ENCODE measurements at places on chromosomes 13 and 19.

DNA sequence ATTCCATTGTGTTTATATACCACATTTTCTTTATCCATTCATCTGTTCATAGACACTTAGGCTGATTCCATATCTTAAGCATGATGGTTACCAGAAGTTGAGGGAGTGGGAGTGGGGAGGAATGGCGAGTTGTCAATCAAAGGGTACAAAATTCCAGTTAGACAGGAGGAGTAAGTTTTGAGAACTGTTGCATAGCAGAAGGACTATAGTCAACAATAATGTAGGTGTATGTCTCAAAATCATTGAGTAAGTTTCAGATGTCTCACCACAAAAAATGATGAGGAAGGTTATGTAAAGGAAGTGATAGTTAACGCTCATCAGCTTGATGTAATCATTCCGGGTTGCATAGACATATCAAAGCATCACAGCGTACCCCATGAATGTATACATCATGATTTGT lies 4.6 kb upstream of the UBL3 start:
- DNase-seq = no peak

DNA sequence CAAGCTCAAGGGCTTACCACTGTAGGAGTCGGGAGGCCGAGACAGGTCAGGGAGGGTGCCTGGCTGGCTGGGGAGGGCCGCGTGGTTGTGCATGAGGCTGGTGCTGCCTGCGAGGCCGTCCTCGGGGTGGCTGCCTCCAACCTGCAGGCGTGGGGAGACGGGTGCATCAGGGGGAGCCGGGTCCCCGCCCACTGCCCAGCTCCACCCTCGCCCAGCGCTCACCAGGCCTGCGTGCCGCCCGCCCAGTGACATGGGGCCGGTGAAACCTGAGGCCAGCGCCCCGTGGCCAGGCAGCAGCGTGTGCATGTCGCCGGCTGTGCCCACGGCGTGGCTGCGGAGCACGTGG lies 13.8 kb upstream of the UQCR11 start:
- no peak for DNase-seq

- DNase-seq = no peak
Observed at GRCh38 chr19:4385291-4386040, 14.9 kb downstream of the SH3GL1 start.

DNA sequence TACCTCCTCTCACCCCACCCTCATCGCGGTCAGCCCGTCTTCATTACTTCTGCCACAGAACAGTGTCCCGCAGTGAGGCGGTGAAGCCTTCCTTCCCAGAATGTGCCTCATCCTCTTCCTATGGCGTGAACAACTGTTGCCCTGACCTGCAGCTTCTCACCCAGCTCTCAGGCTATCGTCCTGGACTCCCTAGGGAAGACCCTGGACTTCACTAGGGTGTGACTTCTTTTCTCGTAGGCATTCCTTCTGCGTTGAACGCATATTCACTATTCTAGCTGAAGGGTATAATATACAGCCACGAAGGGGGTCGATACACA lies 982 bp downstream of the ZNF865 start:
- no peak for DNase-seq

- no peak for DNase-seq
Observed at GRCh38 chr13:41648314-41648935, 191.1 kb downstream of the RGCC start.

DNA sequence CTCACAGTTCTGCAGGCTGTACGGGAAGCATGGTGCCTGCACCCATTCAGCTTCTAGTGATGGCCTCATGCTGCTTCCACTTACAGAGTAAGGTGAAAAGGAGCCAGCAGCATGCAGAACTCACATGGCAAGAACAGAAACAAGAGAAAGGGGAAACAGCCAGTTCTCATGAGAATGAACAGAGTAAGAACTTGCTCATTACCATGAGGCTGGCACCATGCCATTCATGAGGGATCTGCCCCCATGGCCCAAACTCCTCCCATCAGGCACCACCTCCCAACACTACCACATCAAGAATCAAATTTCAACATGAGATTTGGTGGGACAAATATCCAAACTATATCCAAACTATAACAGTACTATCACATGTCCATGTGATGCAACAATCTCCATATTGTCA lies 72.1 kb downstream of the KATNAL1 start:
- no peak for DNase-seq

GRCh38 chr19:16615808-16616207 lies 12.2 kb downstream of the MED26 start:
- no peak for DNase-seq

GRCh38 chr19:3274942-3275582 lies 50.6 kb downstream of the CELF5 start:
- no peak for DNase-seq

- no peak for DNase-seq
Observed at GRCh38 chr13:70816853-70817252, 708.6 kb upstream of the KLHL1 start.

- peak; percentile 10 for DNase-seq
Observed at GRCh38 chr19:34041925-34042521, 130.3 kb upstream of the LSM14A start.

GRCh38 chr13:49740870-49741269 lies 49.6 kb upstream of the EBPL start:
- DNase-seq = no peak

DNA sequence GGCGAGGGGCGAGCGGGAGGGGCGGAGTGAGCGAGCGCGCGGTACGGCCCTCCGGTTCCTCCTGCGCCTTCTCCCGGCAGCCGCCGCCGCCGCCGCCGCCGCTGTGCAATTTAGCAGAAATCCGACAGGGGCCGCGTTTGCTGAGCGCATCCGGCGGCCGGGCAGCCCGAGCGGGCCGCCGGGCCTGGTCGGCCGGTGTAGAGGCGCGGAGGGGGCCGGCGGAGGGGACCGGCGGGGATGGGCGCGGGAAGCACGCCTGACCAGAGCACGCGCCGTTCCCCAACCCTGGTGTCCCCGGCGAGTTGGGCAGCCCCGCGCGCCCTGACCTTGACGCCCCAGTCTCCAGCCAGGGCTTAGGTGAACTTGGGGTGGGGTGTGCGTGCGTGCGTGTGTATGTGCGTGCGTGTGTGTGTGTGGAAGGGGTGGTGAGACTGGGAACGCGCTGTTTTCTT lies 144.5 kb upstream of the ZNF536 start:
- no peak for DNase-seq

- no peak for DNase-seq
Observed at GRCh38 chr13:91882918-91883317, 484.5 kb downstream of the GPC5 start.

DNA sequence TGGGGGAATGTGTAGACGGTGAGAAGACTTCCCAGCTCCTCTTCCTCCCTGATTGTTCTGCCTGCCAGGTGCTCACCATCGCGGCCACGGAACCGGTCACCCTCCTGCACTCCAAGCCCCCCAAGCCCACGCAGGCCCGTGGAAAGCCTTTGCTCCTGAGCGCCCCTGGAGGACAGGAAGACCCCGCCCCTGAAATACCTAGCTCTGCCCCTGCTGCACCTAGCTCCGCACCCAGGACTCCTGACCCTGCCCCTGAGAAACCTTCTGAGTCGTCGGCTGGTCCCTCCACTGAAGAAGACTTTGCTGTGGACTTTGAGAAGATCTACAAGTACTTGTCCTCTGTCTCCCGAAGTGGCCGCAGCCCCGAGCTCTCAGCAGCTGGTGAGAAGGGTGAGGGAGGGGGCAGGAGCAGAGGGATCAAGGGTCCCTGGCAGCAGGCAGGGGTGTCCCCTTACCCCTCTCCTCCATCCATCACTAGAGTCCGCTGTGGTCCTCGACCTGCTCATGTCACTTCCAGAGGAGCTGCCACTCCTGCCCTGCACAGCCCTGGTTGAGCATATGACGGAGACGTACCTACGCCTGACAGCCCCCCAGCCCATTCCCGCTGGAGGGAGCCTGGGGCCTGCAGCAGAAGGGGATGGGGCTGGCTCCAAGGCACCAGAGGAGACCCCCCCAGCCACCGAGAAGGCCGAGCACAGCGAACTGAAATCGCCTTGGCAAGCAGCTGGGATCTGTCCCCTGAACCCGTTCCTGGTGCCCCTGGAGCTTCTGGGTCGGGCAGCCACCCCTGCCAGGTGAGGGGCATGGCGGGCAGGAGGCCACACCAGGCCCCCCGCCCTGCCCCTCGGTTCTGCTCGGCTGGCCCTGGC lies 2.1 kb downstream of the SNAPC2 start:
- no peak for DNase-seq

GRCh38 chr19:1173159-1173844 lies 766 bp downstream of the SBNO2 start:
- DNase-seq = no peak

DNA sequence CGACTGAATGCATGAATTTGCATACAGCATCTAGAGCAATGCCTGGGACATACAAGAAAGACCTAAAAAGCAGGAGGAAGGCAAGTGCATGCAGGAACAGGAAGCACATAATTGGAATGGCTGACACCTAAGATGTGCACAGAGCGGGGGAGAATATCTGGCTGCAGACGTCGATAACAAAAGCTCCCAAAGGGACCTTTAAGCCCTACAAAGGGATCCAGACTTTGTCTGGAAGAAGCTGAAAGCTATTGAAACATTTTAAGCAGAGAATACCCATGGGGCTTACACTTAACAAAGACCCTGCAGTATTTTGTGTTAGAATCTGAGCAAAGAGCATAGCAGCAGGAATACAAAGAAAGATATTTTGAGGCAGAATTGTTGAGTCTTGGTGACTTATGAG lies 107.4 kb upstream of the CLDN10 start:
- no peak for DNase-seq

DNA sequence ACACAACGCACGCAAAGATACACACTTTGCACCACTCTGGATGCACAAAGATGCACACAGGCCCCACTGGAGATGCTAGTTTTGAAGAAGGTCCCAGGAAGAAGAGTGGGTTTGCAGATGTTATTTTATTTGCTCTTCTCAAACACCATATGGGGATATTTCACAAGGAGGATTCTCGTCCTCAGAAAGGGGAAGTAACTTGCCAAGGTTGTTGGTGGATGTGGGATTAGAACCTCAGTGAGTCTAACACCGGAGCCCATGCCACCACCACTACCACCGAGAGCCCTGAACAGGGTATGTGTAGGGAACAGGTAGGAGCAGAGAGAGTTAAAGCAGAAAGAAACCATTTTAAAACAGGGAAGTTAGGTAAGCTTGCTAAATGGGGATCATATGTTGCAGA lies 9.6 kb upstream of the CEACAM6 start:
- DNase-seq = peak; percentile 81

GRCh38 chr13:33323801-33324510 lies 38.4 kb upstream of the STARD13 start:
- no peak for DNase-seq

- no peak for DNase-seq
Observed at GRCh38 chr13:102928941-102929675, 83.3 kb downstream of the ERCC5 start.

GRCh38 chr13:49221590-49221965 lies 1.4 kb downstream of the MLNR start:
- DNase-seq = no peak

- DNase-seq = no peak
Observed at GRCh38 chr19:30682999-30683536, 310.9 kb downstream of the ZNF536 start.

DNA sequence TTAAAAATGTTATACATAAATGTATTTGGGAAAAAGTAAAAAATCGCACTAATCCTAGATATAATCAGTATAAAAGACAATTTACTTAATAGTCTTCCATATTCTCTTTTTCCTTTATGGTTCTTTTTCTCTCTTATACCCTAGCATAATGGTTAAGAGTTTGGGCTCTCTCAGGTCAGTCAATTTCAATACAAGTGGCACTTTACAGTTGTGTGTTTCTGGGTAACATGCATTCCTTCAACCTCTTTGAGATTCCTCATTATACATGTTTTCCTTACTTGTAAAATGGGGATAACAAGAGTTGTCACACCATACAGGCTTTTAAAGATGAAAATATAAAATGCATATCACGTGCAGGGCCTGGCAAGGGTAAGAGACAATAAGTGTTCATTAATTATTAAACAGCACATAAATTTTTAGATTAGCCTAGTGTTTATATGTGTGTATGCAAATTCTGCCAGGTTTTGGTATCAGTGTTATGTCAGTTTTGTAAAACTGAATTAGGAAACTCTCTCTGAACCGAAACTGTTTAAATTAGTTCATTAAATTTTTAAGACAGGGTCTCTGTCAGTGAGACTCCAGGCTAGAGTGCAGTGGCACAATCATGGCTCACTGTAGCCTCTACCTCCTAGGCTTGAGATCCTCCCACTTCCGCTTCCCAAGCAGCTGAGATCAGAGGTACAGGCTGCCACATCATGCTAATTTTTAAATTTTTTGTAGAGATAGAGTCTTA lies 49.8 kb downstream of the ELF1 start:
- DNase-seq = no peak

- no peak for DNase-seq
Observed at GRCh38 chr13:25330541-25330940, 29.1 kb downstream of the NUP58 start.

- DNase-seq = peak; percentile 81
Observed at GRCh38 chr13:23558675-23559536, 11.3 kb upstream of the TNFRSF19 start.

DNA sequence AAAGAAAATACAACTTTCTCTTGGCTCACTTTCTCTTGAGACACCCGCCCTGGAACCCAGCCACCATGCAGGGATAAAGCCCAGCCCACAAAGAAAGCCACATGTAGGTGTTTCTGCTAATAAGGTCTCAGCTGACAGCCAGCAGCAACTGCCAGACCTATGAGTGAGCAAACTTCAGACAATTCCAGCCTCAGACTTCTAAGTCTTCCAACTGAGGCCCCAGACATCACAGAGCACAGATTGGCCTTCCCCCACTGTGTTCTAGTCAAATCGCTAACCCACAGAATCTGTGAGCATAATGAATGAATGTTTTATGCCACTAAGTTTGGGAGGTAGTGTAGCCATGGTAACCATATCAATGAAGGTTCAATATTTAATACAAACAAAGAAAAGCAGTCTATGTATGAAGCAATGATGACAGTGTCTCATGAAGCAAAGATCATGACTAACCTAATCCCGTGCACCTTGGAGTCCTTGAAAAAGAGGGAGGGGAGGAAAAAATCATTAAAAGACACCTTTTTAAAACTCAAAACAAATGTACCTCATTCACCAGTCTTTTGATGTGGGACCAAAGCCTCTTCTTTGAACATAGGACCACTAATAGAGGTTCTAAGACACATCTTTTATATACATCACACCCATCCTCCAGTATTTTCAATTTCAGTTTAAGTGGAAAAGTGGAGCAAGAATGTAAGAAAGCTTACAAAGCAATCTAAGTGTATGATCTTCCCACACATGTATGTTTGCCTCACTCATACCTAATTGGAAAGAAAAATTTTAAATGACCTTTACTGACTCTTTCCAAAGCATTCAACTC lies 6.2 kb downstream of the MRPS31 start:
- no peak for DNase-seq

DNA sequence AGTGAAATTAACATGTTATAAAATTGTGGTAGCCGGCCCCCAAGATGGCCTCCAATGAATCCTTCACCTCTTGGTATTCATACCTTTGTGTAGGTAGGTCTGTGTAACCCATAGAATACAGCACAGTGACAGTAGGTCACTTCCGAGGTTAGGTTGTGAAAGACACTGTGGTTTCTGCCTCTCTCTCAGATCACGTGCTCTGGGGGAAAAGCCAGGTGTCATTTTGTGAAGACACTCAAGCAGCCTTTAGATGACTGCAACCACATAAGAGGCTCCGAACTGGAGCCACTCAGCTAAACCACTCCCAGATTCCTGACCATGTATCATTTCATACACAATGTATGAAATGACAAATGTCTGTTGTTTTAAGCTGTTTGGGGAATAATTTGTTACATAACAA lies 9.8 kb upstream of the USPL1 start:
- DNase-seq = peak; percentile 82

- DNase-seq = peak; percentile 51
Observed at GRCh38 chr13:30307194-30307970, at the start of gene KATNAL1. TSS of gene KATNAL1 (minus strand) at chr13:30307551. CDS start at chr13:30283777, 23,774 bp downstream.

GRCh38 chr19:13796301-13797057 lies 1.2 kb downstream of the ZSWIM4 start:
- DNase-seq = no peak

GRCh38 chr13:25046985-25047511 lies 48.9 kb upstream of the PABPC3 start:
- DNase-seq = no peak

Measured in GF-D8 (cell line).